ENCODE measurements at places on chromosomes 11 and 22. TPM values are rescaled to one million over a fixed set of nuclear protein-coding genes. Genes with fewer than 3 reads are reported as not detected.

RAB36 gene
- total RNA-seq: 2.5 TPM

OR51E2 gene
- total RNA-seq: not detected

GAL3ST3 gene
- total RNA-seq: not detected

JAML gene
- total RNA-seq: not detected

DNA sequence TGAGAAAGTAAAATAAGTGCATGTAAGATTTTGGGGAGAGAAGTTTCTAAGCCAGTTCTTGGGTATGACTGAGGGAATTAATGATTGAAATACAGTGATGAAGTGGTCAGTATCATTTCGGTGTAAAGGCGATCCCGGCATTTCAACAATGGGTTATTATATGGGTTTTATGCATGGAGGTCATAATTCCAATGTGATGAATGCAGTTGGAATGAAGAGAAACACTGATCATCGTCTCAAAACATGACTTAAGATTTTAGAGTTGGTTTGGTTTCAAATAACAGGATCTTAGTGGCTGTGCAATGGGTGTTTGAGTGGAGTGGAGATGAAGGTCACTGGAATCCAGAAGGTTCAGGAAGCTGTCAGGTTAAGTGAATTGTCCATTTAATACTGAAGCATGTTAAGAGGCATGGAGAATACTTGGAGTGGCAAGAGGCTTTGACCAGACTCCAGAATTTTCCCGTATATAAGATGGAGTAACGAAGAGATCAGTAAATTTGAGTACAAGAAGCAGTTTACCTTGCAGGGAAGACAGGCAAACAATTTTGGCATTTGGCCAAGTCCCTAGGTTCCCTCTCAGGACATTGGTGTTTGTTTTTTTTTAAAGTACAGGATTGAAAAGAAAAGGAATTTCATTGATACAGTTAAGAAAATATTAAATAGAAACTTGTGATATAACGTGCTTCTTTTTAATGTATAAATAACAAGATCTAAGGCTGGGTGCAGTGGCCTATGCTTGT lies 96.4 kb upstream of the BIRC3 start:
- H3K4me3 ChIP-seq: no peak overlapping the region
- DNase-seq: peak; percentile 86
- H3K4me1 ChIP-seq: peaks cover 15% of the 10 kb centered on the region
- H3K36me3 ChIP-seq: peaks cover 11% of the 10 kb centered on the region
- H3K27ac ChIP-seq: peak overlapping the region; percentile 19

DNA sequence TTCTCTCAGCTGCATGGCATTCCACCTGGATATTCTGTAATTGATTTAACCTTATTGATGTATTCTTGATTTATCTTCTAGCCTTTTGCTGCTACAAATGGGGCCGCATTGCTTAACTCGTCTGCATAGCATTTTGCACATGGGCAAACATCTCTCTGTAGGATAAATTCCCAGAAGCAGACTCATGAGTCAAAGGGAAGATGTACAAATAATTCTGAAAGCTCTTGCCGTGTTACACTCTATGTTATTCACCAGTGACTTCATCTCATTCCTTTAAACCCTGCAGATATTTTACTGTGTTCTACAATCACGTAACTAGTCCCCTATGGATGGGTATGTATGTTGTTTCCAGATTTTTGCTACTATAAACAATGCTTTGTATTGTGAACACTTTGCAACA lies 112.7 kb downstream of the SEZ6L start:
- H3K27me3 ChIP-seq: no peaks in the 10 kb centered on the region
- DNase-seq: no peak
- no peak overlapping the region for H3K27ac ChIP-seq
- H3K36me3 ChIP-seq: no peaks in the 10 kb centered on the region
- no peak overlapping the region for H3K4me3 ChIP-seq

- no peaks in the 10 kb centered on the region for H3K36me3 ChIP-seq
- H3K4me3 ChIP-seq: no peak overlapping the region
- DNase-seq: no peak
- no peaks in the 10 kb centered on the region for H3K4me1 ChIP-seq
Measured at GRCh38 chr11:104795501-104796213, 102.6 kb downstream of the CASP12 start.

GRCh38 chr22:50467341-50467740 lies 7.5 kb downstream of the SBF1 start:
- DNase-seq: no peak
- peaks cover 5% of the 10 kb centered on the region for H3K4me1 ChIP-seq
- peaks cover 31% of the 10 kb centered on the region for H3K36me3 ChIP-seq
- H3K4me3 ChIP-seq: no peak overlapping the region

GRCh38 chr11:64959498-64959897 lies 12.4 kb downstream of the MAJIN start:
- H3K36me3 ChIP-seq: no peaks in the 10 kb centered on the region
- no peak overlapping the region for H3K27ac ChIP-seq
- H3K27me3 ChIP-seq: peaks cover 5% of the 10 kb centered on the region
- H3K4me1 ChIP-seq: no peaks in the 10 kb centered on the region
- no peak overlapping the region for H3K4me3 ChIP-seq
- no peak for DNase-seq

DNA sequence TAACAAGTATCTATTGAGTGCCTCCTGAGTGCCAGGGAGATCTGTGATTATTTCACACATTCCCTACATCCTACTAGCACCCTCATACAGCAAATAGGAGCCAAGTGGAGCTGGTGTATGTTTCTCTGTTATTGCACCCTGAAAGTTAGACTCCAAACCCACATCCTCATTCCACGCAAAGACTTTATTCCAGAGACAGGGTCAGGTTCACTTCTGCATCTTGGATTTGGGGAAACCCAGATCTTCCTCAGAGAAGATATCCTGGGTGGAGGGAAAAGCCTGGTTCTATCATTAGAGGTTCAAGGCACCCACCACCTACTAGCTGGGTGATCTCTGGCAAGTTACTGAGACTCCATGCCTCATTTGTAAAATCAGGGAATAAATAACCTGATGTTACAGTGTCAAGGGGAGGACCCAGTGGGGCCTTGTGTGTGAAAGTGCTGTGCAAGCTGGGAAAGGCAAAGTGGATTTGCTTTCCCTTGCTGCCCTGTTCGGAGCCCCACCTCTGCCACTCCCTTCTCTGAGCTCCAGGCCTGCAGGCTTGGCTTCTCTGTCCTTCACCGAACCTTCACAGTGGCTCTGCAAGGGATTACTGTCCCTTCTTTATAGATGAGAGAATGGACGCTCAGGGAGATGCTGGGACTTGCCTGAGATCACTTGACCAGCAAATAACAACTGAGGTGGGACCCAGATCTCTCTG lies 991 bp upstream of the SLCO2B1 start:
- no peak for DNase-seq
- H3K4me1 ChIP-seq: no peaks in the 10 kb centered on the region
- peaks cover 14% of the 10 kb centered on the region for H3K27me3 ChIP-seq
